ENCODE measurements at places on chromosomes 12 and 14.
A peak's percentile ranks its signal among the peaks of the same experiment; 100 is the strongest.

- DNase-seq: peak; percentile 54
Measured at GRCh38 chr12:104695453-104696148, 238.9 kb downstream of the CHST11 start.

DNA sequence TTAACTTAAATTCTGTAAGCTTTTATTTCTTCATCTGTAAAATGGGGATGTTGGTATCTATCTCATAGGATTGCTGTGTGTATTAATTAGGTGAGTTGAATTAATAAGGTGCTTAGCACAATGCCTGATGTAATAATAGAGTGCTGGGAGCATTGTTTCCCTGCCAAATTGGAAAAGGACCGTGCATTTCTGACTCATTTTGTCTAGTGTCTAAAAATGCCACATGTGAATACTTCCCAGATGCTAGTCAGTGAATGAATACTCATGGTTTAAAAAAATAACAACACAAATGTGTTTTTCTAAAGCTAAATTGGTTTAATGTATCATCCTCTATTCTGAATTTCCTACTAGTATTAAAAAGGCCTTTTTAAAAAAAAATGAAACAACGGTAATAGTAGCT lies 45.4 kb upstream of the NEDD1 start:
- no peak for DNase-seq

DNA sequence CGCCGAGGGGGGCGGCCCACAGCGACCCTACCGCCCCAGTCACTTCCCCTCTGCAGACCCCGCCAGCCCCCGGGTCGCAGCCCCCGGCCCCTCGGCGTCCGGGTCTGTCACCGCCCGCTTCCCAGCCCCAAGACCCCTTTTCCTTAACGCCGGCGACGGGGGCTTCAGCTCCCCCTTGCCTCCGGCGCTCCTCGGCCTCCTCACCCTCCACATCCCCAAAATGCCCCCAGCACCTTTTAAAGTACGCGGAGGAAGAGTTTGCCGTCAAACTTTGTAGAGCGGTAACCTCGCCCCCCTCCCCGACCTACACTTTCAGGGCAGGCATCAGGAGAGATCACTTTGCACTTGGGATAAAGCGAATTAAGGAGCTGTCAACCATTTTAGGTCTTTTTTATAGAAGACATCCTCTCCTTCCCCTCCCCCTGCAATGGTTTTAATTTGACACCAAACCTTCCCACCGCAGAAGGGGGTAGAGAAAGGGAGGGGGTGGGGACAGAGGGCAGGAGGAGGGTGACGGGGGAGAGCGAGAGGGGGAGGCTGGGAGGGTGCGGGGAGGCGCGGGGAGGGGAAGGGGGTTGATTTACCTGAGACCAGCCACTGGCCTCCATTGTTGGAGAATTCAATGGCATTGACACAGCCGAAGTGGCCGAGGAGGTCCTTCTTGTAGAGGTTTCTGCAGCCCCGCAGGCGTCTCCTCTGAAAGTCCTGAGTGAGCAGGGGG lies 578 bp downstream of the DCAF5 start:
- peak; percentile 8 for DNase-seq

DNA sequence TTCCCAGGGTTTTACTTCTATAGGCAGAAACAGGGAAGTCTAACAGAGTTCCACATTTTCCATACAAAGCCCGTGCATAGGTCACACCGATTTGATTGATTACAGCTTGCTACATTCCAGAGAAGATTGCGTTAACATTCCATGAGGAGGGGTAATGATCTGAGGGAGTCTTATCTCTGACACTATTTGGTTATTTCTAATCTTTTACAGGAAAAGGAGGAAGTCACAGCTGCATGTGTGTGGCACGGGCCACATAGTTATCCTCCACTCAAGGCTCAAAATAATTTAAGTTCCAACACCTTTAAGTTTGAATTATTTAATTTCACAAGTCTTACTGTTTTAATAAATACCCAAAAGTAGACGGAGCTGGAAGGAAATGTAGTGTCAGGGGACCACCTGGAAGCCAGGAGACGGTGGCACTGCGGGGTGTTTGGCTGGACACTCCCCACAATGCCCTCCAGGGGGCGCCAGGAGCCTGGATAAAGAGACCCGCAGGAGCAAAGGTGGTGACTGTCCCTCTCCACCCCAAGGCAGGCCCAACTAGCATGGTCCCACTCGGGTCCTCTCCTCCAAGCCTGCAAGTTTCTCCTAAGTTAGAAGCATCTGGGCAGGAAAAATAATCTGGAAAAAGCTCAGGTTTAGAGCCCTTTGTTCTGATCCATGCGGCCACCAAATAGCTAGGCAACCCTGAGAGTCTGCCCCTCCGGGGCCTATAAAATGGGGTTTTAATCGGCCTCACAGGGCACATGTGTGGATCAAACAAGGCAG lies 20.2 kb downstream of the KRT8 start:
- DNase-seq: peak; percentile 76

GRCh38 chr12:1805441-1806081 lies 14.8 kb upstream of the LRTM2 start:
- DNase-seq: no peak

DNA sequence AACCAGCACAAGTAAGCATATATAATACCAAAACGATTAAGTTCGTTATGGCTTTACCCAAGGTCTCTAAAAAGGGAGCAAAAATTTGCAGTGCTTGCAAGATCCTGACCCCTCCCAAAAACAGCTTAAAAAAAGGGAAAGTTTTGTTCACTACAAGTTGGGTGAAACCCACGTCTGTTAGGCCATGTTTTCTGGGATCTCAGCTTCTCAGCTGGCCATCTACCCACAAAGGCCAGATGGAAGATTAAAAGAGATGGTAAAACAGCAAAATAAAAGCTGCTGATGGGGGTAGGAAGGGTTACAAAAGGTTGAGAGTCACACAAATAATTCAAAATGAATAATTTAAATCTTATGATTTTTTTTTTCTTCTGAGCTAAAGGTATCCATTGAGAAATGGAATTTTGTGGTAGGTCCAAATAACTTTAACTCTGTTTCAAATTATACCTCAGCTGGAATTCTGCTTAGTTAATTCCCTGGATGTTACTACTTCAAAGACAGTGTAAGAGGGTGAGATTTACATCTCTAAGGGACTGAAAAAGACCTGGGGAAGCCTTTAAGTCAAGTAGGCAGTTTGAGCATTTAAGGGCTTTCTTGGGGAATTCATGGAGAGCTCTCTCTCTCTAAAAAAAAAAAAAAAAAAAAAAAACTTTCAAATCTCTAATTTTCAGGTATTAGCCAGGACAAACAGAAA lies 185.6 kb upstream of the NAV3 start:
- no peak for DNase-seq

- DNase-seq: no peak
Measured at GRCh38 chr12:2876431-2877046, 435 bp downstream of the FOXM1 start.

DNA sequence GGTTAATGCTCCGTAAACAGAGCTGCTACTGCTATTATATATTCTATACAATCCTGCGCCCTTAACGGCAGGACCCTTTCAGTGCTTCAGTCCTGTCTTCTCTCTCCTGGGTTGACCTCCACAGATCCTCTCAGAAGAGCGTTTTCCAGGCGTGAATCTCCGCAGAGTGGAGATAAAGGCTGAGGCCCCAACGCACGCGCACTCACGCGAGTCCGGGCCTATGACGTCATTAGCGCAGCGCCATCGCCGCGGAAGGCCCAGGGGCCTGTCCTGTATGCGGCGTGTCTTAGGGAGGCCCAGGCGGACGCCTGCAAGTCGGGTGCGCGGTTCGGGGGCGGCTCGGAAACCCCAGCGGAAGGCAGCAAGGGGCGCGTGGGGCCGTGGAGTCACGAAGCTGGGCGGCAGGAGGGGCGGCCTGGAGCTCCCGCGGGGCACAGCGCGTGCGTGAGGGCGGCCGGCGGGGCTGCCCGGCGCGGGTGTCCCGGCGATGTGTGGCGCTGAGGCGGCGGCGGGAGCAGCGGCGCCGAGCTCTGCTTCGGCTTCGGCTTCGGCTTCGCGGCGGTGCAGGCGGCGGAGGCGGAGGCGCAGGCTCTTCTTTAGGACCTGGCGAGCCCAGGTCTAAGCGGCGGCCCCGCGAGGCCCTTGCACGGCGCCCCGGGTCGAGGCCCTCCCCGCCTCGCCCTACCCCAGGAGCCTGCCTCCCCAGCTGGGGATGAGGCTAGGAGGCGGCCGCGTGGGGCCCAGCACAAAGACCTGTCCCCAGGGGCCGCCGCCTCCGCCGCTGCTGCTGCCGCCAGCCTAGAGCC lies at the start of gene MAPKAPK5:
Gene MAPKAPK5, plus strand, starts transcription at position 479 of the 806 bp plus-strand sequence. CDS start 506 bp downstream, outside the sequence.
- DNase-seq: peak; percentile 93

DNA sequence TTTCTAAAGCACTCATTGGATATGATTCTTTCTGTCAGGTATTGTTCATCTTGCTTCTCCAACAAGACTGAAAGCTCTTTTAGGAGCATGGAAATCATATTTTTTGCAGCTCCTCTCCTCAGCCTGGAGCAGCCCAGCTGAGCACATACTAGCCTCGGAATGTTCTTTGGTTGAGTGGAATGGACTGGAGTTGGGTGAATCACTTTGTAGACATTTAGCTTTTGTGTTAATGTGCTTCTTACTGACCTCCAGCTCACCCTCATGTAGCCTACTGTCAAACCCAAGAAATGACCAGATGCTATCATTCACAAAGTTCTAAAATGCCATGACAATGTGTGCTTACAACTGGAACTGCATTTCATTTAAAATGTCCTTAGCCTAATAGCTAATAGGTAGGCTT lies 161.1 kb downstream of the NUAK1 start:
- no peak for DNase-seq

DNA sequence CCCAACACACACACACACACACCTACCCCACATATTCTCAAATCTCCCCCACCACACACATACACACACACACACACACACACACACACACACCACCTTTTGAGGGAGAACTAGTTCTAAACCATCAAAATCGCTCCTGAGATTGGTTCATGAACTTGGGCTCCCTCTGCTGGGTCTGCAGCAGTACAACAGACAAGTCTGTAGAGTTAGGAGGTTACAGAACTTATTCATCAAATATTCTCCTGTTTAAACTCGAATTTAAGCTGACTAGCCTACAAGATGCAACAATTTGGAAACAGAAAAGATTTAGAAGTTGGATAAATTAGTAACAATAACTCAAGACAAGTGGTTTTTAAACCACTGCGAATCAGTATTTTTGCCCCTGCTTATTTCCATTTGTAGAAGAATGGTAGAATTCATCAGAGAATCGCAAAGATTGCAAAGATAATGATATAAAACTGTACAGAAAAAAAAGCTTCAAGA lies 136.4 kb upstream of the USP15 start:
- no peak for DNase-seq

DNA sequence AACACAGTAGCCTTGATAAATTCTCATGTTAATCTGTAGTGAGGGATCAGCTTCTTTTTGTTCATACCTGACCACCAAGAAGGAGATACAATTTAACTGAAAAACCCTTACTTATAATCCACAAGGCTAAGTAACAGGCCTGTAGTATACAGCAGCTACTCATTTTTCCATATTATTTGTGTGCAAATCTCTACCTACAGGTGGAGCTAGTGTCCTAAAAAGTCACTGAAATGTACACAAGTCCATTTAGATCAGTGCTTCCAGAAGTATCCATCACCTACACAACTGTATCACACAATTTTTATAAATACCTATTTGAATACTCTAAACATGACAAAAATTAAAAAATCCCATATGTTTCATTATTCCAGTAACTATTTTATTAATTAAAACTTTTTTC lies 173.2 kb downstream of the SLC35F4 start:
- DNase-seq: no peak

DNA sequence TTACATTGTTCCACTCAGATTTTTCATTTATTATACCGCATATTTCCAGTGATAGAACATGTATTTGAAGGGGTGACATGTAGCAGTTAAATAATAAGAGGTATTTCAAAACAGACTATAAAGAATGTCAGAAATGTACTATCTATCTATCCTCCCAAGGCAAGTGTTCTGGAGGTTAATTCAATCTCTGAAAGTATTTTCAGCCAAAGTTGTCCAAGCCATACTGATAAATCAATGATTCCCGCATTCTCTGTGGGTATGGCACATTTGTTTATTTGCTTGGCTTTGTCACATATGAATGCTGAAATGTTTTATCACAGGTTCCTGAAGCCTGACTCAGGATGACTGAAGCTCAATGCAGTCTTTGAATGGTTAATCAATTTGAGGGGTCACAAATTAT lies 35.8 kb downstream of the KCNH5 start:
- DNase-seq: no peak

GRCh38 chr14:80845856-80846255 lies 95.7 kb downstream of the CEP128 start:
- no peak for DNase-seq

DNA sequence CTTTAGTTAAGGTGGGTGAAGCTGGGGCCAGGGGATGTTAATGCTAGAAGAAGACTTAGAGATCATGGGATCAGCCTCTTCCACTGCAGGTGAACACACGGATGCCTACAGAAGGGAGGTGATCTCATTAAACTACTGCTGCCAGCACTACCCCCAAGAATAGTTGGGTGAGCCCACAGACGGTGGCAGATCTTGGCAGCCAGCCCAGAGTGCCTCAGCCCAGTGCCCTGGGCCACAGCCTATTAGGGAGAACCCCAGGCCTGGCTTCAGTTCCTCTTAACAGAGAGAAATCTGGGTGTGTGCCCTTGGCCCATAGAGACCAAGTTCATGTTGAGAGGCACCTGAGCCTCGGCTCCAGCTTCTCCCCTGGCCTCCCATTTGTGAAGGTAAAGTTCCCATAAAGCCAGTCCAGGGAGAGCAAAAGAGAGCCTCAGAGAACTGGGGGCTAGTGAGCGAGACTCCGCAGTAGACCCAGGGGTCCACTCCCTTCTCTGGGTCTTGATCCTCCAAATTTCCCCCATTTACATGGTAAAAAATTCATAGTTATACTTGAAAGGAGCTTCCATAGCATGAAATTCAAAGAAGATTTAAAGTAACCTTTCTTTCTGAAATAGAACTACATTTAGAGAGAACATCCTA lies 125.0 kb upstream of the CCND2 start:
- DNase-seq: no peak

- DNase-seq: no peak
Measured at GRCh38 chr12:13045816-13046215, 1.6 kb downstream of the FAM234B start.

DNA sequence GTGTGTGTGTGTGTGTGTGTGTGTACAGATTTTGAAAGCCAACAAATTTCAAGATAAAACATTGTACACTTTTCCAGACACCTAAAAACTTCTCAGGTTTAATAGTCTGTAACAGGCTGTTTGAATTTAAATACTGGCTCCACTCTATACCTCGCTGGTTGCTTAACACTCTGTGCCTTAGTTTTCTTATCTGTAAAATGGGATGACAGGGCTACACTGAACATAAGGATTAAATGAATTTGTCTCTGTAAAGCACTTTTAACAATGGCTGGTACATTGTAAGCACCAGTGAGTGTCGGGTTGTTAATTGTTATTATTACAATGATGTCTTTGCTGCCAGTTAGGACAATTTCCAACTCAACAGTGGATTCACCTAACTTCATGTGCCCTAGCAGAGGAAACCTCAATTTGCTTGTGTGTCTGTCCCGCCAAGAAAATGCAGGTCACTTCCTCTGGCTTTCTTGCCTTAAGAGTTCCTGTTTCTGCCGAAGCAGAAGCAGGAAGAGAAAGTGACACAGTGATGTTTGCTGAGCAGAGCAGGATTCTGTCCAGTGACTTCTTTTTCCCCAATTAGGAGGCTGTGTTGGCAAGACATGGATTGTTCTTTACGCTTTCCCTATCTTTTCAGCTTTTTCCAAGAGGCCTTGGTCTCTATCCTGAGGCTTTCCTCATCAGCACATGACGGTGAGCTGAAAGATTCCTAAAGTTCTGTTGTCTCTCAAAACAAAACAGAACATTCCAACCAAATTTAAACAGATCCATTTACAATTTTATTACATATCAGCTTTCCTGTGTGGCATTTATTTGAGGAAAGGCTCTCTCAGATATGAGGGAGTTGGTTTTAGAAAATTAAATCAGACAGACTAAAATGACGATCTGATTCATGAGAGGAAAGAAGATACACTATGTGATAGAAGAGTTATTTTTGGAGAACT lies 154.1 kb upstream of the ATP2B1 start:
- DNase-seq: no peak

GRCh38 chr12:38151991-38152700 lies 164.4 kb upstream of the ALG10B start:
- DNase-seq: no peak
